ENCODE measurements at places on chromosomes 1 and 21. TPM values are rescaled to one million over a fixed set of nuclear protein-coding genes. Genes with fewer than 3 reads are reported as not detected.

SFN gene
- total RNA-seq: 0.51 TPM

LCE2A gene
- not detected for total RNA-seq

SPRR3 gene
- total RNA-seq: not detected

ZNF648 gene
- total RNA-seq: not detected

ECM1 gene
- 28.6 TPM for total RNA-seq

DNA sequence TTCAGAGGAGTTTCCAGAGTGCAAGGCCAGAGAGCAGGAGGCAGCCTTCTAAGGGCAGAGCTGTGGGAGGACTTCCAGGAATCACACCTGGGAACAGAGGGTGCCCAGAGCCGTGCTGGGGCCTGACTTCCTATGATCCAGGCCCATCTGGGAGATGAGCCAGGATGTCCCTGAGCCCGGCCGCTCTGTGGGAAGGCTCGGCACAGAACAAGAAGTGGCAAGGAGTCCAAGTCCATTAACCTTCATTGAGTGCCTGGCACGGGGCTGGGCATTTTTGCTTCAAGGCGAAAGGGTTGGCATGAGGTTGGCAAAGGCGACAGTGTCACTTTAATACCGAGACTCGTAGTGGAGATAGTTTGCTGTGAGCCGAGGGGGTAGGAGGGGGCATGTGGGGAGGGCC is 18.2 kb downstream of the TMEM201 start:
- DNase-seq: no peak

DNA sequence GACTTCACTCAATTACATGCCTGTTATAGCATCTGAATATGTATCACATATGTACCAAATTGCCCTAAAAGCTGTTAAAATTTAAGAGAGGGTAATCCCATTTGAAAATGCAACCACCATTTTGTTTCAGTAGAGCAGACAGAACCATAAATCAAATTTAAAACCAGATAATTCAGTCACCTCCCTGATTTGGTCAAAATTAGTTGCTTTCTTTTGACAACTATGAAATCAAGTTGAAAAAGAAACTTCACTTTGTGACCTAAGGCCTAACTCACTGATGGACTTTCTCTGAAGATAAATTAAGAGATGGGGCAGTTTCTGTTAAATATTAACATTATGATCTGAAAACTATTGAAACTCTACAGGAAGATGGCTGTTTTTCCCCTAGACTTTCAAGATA is 6.7 kb downstream of the GORAB start:
- DNase-seq: no peak

- DNase-seq: no peak
Observed at GRCh38 chr1:156153362-156153761, at the start of gene SEMA4A. Gene SEMA4A, plus strand, starts transcription at chr1:156153585. Its CDS starts 994 bp downstream, at chr1:156154579.

DNA sequence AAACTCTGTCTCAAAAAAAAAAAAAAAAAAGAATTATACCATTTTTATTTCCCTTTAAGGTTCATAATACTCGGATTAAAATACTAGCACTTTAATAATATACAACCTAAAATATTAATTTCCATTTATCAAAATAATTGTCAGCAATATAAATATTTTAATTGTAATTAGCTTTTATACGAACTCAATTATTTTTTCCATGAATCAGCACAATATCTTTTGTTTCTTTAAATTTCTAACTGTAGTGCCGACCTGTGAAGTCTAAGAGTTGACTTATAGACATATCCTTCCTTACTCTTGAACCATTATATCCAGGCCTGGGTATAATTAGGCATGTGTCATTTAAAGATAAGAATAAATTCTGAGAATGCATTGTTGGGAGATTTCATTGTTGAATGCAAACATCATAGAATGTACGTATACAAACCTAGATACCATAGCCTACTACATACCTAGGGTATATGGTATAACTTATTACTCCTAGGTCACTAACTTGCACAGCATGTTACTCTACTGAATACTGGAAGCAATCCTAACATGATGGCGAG is 996.7 kb upstream of the TMPRSS15 start:
- no peak for DNase-seq

GRCh38 chr1:110746644-110747259 is 72.0 kb upstream of the KCNA3 start:
- no peak for DNase-seq

DNA sequence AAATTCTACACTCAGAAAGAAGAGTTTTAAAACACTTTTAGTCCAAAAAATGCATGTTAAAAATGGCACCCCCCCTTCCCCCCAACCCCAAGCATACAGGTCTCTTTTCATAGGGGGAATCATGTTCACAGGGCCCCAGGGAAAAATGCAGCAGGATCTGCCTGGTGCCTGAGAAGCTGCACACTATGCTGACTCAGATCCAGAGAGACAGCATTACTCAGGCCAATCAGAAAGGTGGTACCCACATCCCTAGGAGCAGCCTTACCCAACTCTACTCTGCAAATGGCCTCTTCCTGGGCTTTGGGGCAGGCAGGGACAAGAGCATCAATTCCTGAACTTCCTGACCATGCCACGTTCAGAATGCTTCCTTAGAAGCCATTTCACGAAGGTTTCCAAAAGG is 119.0 kb downstream of the HIVEP3 start:
- DNase-seq: no peak

GRCh38 chr1:38418195-38419030 is 371.8 kb upstream of the POU3F1 start:
- DNase-seq: no peak

DNA sequence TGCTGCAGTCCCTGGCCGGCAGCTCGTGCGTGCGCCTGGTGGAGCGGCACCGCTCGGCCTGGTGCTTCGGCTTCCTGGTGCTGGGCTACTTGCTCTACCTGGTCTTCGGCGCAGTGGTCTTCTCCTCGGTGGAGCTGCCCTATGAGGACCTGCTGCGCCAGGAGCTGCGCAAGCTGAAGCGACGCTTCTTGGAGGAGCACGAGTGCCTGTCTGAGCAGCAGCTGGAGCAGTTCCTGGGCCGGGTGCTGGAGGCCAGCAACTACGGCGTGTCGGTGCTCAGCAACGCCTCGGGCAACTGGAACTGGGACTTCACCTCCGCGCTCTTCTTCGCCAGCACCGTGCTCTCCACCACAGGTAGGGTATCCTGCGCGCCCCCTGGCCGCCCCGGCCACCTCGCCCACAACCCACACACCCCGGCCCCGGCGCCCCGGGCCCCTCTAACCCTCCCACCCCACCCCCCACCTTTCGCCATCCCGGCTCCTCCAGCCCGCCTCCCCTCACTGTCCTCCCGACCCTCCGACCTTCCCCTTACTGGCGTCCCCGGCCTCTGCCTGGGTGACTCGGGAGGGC is 352 bp downstream of the KCNK1 start:
- DNase-seq: no peak

DNA sequence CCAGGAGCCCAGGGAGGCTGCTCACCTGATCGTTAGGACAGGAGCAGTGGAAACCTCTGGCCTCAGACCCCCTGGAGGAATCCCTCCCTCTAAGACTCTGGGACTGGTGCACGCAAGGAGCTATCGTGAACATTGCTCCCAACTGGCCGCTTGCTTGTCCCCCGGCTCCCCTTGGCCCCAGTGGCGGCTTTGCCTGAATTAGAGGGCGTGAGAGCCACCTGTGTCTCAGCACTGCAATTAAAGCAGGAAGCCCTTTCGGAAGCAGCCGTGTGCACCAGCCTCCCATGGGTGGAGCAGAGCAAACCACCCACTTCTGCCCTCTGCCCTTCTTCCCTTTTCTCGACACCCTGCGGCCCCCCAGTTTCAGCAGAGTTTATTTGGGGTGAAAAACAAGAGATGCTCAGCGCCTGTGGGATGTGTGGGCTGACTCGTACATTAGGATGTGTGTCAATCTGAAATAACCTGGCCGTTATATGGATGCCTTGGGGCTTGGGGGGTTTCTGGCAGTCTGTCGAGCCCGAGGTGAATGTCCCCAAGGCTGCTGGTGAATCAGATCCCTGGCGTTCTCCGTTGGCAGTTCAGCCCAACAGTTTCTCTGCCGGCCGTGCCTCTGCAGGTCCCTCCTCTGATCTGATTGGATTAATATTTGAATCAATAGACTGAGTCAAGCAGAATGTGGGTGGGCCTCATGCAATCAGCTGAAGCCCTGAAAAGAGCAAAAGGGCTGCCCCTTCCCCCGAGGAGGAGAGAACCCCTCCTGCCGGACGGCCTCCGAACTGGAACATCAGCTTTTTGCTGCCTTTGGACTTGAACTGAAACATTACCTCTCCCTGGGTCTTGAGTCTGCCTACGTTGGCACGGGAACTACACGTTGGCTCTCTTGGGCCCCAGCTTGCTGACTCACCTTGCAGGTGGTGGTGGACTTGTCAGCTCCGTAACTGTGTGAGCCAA is 7.3 kb upstream of the UMODL1 start:
- DNase-seq: no peak

DNA sequence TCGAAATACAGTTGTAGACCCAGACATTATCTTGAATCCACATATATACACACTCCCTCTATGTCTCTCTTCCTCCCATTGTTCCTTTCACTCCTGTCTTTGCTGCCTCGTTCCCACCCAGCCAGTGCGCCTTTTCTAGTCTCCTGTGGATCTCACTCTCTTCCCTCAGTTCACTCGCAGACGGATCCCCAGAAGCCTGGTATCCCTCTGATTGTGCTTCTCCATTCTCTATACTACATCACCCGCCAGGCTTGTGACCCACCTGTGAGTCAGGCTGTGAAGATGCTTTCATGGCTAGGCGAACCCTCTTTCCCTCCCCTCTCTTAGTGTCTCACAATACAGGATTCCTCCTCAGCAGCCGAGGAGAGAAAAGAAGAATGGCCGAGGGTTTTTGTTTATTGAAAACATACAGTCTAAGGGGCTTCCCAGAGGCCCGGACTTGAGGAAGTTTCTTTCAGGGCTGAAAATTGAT is 1.5 kb downstream of the HCN3 start:
- DNase-seq: no peak

DNA sequence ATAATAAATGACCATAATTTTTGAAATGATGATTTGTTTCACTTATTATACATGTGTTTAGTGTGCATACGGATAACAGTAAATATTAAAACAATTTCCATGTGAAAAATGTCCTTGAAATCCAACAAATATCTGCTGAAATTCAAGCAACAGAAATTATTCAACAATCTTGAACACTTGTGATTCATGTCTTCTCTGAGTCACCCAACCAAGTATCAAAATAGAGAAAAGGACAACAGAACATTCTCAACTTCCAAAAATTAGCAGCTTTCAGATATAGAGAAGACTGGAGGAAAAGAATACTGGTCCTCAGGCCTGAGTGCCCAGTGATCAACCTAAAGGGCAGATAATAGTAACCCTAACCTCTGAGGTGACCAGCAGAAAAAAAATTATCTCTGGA is 90.8 kb downstream of the VAV3 start:
- no peak for DNase-seq

DNA sequence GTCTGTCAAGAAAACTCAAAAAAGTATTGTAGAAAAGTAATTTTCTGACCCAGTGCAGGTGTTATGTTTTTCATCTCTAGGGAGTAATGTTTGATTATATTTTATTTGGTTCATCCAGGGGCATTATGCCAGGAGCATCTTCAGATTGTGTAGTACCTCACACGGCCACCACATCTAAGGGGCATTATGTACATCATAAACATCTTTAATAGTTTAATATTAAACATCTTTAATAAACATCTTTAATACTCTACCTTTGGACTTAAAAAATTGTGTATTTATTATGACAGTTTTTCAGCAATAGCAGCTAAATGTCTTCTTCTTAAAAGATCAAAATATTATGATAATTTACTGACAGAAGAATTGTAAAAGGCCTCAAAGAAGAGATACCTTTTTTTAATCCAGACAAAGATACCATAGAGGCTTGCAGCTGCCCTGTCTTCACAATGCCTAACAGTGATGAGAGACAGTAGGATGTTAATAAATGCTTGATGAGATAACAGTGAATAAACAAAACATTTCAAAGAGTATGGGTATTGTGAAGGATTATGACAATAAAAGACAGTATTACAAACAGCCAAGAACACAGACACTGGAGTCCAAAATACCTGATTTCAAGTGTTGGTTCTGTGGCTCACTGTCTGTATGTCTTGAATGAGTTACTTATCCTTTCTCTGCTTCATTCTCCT is 240.9 kb upstream of the ADGRL2 start:
- no peak for DNase-seq

DNA sequence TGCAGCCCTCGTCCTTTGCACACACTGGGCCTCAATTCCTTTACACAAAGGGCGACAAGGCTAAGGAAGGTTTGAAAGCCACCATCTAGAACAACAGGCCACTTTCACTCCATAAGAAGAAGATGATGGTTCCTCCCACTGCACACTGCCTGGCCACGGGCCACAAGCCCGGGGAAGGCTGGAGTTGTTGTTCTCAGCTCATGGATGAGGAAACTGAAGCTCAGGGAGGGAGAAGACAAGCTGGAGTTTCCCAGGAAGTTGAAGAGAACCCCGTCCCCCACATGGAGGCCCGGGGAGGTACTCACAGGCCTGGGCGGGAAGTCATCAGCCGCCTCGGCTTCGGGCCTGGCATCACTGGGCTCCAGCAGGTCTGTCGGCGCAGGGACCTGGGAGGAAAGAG is 24.6 kb upstream of the DDOST start:
- DNase-seq: no peak

- no peak for DNase-seq
Observed at GRCh38 chr1:3069491-3070308, 697 bp downstream of the PRDM16 start.

GRCh38 chr21:43323244-43324005 is 103.5 kb downstream of the SIK1 start:
- DNase-seq: peak; percentile 68
